ENCODE measurements at places on chromosomes 11 and 22.

DNA sequence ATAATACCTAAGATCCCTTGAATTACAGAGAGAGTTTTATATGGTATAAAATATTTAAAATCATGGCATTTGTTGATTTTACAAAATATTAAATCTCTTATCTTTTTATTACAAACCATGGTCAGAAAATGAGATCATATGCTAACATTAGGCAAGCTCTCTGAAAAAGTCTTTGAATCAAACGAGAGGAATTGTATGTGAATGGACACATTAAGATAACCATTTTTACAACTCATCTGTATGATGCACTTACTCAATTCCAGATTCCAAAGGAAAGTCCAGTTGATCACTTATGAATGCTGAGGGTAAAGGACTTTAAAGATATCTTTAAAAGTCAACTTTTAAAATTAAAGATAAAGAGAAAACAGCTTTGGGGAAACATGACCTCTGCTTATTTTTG is 83.5 kb upstream of the LUZP2 start:
- DNase-seq = no peak
- H3K27ac ChIP-seq = no peak overlapping the region
- H3K36me3 ChIP-seq = peaks cover 8% of the 10 kb centered on the region

DNA sequence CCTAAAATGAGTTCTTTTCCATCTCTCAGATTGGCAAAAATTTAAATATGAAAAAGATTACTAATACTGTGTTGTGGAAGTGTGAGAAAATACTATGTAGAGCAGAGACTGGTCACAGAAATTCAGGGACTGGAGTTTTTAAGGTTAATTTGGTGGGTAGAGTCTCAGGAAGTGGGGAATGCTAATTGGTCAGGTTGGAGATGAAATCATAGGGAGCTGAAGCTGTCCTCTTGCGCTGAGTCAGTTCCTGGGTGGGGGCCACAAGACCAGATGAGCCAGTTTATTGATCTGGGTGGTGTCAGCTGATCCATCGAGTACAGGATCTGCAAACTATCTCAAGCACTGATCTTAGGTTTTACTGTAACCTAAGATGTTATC is 29.4 kb upstream of the TMEM86A start:
- DNase-seq = peak; percentile 1
- no peaks in the 10 kb centered on the region for H3K36me3 ChIP-seq
- H3K4me3 ChIP-seq = peak overlapping the region; percentile 31
- H3K27ac ChIP-seq = no peak overlapping the region
- peaks cover 17% of the 10 kb centered on the region for H3K4me1 ChIP-seq
- peaks cover 8% of the 10 kb centered on the region for H3K27me3 ChIP-seq

DNA sequence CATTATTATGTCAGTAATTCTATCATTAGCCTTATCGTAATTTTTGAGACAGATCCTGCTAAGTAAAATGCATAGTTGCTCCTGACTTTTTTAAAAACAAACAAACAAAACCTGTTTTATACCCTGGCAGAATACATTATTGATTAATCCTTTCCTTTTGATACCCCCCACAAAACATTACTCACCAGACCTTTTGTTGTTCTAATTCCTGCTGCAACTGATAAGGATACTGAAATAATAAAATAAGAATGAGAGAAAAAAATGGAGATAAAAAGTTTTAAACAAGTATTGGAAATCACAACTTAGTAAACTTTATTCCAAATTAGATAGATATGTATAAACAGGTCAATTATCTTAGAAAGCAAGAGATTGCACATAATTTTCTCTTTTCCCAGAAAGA is 28.6 kb downstream of the MS4A4E start:
- no peak for DNase-seq
- no peak overlapping the region for H3K27ac ChIP-seq
- H3K4me1 ChIP-seq = no peaks in the 10 kb centered on the region
- no peak overlapping the region for H3K4me3 ChIP-seq
- H3K36me3 ChIP-seq = no peaks in the 10 kb centered on the region

- no peak for DNase-seq
- no peak overlapping the region for H3K4me3 ChIP-seq
- H3K36me3 ChIP-seq = no peaks in the 10 kb centered on the region
- H3K4me1 ChIP-seq = no peaks in the 10 kb centered on the region
- H3K27ac ChIP-seq = no peak overlapping the region
Measured at GRCh38 chr11:36711104-36711825, 113.2 kb upstream of the RAG2 start.

DNA sequence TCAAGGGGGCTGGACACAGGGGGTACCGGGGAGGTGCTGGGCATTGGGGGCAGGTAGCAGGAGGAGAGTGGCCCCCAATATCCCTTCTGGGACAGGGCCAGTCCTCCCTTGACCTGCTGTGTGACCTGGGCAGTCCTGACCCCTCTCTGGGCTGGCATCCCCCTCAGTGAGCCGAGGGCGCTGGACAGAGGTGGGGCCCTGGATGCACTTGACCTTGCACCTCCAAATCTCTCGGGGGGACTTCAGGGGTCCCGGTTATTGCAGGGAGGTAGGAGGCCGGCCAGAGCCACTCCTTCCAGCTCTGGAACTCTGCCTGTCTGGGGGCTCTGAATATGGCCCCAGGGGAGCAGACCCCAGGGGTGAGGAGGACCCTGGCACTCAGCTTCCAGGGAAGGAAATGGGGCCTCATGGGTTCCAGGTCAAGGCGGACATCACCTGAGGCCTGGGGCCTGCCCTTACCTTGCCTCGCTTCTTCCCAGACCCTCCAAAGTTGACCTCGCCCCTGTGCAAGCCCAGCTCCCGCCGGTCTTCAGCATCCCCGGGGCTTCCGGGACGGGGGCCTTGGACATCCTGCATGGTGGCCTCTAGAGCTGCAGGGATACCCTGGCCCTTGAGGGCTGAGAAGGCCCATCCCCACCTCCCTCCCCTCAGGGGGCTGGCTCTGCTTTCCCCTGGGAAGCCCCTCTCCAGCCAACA is 21.7 kb downstream of the TRPM5 start:
- no peak for DNase-seq
- no peak overlapping the region for H3K27ac ChIP-seq
- H3K4me3 ChIP-seq = no peak overlapping the region
- H3K36me3 ChIP-seq = no peaks in the 10 kb centered on the region
- no peaks in the 10 kb centered on the region for H3K4me1 ChIP-seq
- peaks cover 7% of the 10 kb centered on the region for H3K27me3 ChIP-seq

Measured in HFFc6 (cell line).